Stimulated activated CD8-positive, alpha-beta memory T cell treated with anti-CD3 and anti-CD28 coated beads, Interleukin-15, amount 100 ng/mL, for 1 hour (primary cell): ENCODE measurements at places on chromosomes 7 and 10.

DNA sequence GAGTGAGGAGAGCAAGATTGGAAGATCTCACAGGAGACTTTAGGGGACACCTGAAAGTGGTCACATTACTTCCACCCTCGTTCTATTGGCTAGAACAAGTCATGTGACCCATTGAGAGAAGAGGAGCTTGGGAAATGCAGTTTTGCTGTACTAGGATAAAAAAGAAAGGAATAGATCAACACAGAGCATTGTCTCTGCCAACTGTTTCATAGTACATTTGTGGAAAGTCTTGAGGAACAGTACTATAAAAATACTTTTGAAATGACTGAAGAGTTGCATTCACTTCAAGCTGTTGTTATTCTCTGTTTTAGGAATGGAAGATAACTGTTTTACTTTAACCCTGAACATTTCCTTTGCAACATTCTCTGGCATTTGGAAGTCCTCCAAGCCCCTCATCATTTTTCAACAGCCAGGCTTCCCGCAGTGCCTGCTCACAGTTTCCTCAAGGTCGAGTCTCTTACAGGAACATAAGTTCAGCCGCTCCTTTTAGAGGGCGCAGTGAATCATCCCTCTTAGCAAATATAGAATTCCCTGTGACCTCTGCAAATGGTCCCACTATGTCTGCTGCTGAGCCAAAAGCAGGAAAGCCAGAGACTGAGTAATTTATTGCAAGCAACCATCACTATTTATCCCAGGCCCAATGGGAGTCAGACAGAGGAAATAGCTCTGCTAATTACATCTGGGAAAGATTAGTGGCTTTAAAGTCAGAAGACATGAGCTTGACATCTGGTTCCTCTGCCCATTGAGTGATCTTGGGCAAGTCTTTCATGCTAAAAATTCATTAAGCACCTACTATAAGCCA is 40.7 kb downstream of the MRPL32 start:
- no peak for DNase-seq

GRCh38 chr7:92754919-92755581 is 81.3 kb downstream of the CDK6 start:
- DNase-seq = no peak

- peak; percentile 24 for DNase-seq
Observed at GRCh38 chr7:157875230-157876179, 538.7 kb downstream of the DNAJB6 start.

- no peak for DNase-seq
Observed at GRCh38 chr7:142345811-142346210, 88.0 kb upstream of the PRSS58 start.

DNA sequence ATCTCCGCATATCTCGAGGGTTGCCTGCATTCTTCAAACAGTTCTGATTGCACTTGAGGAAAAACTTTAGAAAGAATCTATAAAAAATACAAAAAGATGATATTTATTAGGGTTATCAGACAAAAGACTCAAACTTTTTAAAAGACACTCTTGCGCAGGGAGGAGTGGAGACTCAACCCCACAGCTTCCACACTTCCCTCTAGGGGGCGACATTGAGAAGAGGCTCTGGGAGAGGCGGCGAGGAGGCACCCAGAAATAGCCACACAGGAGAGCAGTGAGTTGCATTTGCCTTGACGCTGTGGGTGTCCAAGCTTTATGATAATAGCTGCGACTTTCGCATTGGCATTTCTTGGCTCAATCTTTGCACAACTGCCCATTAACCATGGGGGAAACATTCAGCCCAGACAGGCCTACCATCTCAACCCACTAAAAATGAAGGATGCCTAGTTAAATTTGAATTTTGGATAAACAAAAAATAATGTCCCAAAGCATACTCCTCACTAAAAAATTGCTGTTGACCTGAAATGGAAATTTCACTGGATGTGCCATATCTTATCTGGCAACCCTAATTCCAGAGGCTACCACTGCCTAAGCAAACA is 86.2 kb downstream of the EBF3 start:
- DNase-seq = peak; percentile 17

DNA sequence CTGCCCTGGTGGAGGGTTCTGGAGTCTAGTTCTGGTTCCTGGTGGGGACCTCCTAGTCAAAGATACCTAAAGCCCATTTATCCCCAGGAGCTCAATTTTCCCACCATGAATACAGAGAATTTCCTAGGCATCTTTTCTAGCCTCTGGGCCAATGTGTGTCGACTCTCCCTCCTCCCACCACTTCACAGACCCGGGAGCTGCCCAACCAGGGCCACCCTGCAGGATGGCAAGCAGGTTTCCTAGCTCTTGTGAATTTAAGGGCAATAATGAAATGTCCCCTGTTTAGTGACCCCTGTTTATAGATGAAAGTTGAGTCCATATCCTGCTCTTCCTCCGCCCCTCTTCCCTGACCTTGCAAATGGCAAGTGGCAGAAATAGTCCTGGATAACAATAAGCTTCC is 9.4 kb downstream of the DLX5 start:
- DNase-seq = no peak

DNA sequence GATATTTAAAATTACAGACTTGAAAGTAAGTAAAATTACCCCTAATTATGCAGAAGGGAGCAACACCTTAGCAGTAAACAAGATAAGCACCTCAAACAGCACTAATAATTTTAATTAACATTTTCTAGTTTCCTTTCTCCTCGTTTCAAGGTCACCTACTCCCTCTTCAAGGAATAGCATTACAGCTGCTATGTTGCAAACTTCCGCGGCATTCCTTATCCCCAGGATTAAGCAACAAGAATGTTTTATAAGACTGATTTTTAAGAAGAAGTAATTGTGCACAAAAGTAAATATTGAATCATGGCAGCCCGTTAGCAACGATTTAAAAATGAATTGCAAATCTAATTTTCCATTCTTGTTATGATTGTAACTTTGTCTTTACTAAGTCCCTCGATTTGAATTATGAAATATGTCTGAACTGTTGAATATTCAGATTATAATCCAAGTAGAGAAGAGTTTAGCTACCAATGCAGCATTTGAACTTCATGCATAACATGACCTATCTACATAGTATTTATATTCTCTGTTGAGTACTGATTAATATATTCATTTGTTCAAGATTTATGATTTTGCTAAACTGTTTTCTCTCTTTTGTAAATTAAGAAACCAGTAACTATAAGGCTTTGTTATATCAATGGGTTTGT is 593.5 kb upstream of the MGMT start:
- DNase-seq = no peak

DNA sequence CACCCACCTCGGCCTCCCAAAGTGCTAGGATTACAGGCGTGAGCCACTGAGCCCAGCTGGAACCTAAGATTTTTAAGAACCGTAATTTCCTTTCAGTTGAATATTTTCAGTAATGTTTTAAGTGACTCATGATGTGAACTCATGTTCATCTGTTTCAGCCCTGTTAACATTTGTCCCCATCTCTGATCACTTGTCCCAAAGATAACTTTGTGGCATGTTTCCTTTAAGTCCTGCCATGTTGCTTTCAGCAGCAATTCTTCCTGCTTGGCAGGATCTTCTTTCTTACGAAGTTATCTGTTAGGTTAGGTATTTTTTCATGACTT is 19.3 kb downstream of the ZRANB1 start:
- DNase-seq = no peak

DNA sequence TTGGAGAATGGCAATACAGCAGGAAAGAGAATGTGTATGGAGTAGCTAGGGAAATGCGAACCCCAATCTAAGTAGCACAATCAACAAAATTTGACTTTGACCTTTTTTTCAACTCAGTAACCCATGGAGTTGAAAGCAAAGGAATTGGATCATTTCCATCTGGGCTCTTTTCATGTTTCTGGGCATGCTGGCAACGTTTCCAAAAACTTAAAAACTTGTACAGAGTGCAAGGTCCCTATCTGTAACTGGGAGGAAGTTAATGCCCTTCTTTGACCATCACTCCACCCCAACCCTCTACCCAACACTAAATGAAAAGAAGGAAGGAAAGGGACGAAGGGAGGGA is 1.3 kb upstream of the HIBADH start:
- no peak for DNase-seq

DNA sequence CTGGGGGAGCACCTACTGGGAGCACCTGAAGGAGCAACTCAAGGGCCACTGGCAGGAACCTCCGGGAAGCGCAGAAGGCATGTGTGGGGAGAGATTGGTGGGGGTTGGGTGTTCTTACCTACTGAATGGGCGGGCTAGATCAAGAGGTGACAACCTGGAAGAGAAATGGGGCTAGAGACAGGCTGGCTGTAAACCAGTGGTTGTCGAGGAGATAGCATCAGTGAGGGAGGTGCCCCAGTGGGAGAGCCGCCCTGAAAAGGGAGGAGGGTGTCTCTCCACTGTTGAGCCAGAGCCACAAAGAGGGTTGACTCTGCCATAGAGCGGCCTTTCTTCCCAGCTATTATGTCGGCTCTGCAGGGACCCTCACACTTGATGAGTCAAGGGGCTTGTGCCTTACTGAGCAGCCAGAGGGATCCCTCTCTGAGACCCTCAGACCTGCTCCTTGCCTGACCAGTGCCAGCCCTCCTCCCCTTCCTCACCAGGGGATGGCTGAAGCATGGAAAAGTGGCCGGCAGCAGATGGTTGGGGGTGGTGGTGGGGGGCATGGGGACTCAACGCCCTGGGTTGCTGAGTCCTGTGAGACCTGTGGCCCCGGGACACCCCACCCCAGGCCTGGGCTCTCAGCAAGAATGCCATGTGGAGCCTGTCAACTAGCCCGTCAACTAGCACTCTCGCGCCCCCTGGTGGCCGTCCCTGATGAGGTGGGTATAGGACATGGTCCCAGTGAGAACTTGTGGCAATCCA is 36.4 kb upstream of the PURB start:
- peak; percentile 97 for DNase-seq

DNA sequence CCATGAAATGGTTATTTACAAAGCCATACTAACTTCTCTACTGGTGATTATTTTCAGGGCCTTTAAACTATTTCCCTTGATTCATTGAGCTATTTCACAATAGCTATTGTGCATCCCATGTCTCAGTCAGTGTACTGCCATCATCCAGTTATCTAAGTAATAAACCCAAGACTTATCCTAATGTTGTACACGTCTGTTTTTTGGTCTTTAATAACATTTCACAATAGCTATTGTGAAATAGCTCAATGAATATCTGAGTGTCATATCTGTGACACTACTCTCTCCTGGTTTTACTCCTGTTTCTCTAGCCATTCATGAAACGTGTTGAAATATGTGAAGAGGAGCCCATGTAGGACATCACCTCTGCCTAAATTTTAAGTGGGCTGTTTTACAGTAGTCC is 36.5 kb upstream of the TMEM140 start:
- DNase-seq = no peak

DNA sequence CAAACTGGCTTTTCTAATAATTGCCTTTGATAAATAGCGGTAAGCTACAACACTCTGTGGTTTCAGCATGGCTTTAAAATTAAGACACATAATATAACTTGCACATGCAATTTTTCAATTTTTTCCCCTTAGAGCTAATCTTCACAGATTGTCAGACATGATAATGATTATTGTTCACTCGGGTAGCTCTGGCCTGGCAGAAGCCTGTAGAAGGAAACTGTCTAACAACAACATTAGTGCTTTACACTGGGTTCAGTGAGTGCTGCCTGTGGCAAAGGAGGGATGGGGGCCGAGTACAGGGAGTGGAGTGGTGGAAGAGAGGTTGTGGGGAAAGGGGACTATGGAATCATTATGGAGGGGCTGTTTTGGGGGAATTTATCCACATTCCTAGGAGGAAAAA is 67.2 kb upstream of the AUTS2 start:
- DNase-seq = no peak

GRCh38 chr7:117808341-117808757 is 64.9 kb downstream of the CTTNBP2 start:
- no peak for DNase-seq
